ENCODE measurements at places on chromosomes 11 and 22.

DNA sequence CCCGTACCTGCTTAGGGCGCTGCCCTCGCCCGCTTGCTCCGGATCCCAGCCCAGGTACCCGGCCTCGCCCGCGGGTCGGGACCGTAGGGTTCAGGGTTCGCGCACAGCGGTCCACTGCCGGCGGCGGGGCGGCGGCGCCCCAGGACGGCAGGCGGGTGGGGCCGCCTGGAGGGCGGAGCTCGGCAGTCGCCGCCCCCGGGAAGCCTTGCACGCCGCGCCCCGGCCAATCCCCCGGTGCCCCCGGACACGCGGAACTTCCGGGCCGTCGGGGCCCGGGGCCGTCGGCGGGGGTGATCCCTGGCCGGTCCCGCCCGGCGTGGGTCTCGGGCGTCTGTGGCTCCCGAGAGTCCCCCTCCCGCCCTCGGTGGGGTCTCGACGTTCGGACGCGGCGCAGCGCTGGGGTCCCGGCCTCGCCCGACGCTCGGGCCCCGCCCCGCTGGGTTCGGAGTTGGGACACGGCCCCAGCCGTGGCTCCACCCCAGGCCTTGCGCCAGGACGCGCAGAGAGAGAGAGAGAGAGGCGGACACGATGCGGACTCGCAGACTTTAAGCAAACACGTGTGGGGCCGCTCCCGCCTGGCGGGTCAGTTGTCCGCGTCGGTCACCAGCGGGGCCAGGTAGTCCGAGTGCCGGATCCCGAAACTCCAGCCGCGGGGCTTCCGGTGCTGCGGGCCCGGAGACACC, at the start of gene TYMP:
Gene TYMP, minus strand, starts transcription at position 116 of the 683 bp plus-strand sequence. CDS start 303 bp downstream, outside the sequence.
- no peak for DNase-seq

DNA sequence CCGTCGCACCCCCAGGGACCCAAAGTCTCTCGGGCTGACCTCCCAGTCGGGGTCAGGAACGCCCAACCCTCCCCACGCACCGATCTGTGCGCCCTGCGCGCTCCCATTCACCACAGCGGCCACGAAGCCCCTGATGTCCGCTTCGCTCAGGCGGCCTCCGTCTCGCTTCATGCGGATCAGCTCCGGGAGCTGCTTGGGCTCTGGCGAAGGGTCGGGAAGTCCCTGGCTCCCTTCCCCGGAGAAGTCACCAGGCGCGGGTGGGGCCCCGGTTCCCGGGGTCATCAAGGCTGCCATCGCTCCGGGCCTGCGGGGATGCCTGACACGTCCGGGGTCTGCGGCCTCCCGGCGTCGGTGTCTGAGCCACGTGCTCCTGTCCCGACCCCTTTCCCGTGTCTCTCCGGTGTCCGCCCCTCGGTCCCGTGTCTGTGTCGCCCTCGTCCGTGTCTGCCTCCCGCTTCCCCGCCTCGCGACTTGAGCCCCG, 356 bp downstream of the TYMP start:
- no peak for DNase-seq

GRCh38 chr11:110092111-110092514, 1.1 kb upstream of the ZC3H12C start:
- no peak for DNase-seq

GRCh38 chr11:9973921-9974320, 310.0 kb downstream of the SWAP70 start:
- DNase-seq = no peak

- DNase-seq = no peak
Observed at GRCh38 chr11:100866453-100866852, 179.4 kb downstream of the ARHGAP42 start.

DNA sequence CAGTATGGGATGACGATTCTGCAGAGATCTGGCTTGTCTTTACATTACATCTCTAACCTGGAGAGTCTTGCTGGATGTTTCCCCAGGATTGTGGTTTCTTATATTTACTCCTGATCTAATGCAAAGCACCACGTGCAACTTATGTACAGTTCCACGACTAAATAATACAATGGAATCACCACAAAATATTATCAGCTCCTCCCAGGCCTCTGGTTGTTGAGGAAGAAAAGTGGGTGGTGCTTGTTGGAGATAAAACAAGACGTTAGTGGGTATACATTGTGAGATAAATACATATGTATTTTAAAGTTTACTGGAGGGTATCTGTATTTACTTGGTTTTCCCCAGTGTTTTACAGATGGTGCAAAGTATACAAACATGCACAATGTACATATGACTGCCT, 569.7 kb downstream of the NTM start:
- no peak for DNase-seq

- DNase-seq = no peak
Observed at GRCh38 chr11:32935462-32936029, 42.9 kb downstream of the QSER1 start.

DNA sequence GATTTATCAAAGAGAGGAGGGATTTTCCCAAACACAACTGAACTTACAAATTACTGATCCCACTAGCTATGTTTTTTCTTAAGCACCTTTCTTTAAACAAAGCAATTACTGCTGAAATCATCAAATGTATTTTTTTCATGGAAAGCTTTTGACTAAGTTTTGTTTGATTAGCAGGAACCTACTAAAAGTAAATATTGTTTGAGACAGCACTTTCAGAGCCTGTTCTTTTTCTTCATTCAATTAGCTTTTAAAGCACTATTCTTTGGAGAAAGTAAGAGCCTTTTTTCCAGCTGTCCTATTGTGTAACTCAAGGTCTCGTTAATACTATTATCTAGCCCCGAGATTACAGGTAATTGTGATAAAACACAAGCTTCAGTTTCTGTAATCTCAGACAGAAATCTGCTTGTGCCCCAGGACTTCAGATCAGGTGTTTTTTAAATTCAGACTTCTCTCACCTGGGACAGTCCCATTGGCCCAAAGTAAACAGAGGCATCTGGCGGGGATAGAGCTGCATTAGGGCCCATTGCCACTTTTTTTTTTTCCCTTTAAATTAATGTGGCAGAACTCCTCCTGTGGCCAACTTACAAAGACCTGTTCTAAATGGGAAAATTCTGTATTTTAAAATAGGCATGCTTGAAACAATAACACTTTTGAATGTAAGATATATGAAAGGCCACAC, 11.0 kb downstream of the CSTPP1 start:
- no peak for DNase-seq

DNA sequence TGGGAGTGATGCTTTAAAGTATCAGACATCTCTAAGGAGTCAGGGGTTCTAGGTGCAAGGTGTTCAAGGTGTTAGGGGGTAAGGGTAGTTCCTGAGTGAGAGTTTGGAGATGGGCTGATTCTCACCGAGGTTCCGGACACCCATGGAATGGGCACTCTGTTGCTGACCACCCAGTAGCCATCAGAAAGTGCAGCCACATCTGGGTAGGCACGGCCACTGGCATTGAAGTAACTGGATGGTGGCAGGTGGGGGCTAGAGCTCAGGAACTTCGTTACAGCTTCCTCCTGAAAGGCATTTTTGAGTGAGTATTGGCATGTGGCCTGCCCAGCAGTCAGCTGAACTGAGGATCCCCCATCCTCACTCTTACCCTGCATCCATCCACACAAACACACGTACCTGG, 3.0 kb upstream of the TAF10 start:
- DNase-seq = no peak

- DNase-seq = no peak
Observed at GRCh38 chr22:21075516-21076138, 29.9 kb downstream of the LRRC74B start.
